ENCODE measurements at places on chromosomes 3 and 15.

DNA sequence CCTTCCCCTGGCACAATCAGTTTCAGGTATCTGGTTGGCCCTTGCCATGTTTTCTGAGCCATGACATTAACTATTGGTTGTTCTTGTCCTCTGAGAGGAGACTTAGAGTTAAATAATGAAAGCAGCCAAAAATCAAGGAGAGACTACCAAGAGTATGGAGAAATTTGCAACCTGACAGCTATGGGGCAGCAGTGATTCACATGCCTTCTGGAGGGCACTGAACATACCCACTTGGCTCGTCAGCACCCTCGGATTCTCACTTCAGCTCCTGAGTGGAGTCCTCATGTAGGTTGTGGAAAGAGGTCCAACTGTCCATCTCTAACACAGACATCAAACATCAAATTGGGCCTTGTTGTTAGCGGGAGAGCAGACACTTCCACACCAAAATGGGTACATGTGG lies 265.6 kb downstream of the EBLN2 start:
- DNase-seq = no peak

DNA sequence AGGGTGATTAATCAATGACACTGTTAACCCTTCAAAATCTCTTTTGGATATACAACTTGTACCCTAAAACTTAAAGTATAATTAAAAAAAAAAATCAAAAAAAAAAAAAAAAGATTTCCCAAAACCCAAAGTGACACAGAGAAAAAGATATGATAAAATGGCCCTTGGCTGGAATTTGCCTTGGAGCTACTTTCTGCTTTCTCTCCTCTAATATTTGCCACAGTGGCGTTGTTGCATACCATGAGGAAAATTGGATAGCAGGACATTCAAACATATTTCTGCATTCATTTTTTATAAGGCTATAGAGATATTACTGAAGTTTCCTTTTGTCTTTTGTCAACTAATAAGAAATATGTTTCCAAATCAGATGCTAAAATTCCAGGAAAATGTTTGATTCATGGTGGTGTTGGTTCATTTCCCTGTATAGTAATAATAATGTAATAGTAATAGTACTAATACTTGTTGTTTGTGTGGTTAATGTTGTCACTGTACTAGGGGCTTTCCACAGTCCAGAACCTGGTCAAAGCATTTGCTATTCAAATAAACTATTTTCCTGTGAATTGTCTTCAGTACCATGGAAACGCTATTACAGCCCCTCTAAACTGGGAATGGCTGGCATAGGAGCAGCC lies 441.3 kb upstream of the THBS1 start:
- DNase-seq = no peak

DNA sequence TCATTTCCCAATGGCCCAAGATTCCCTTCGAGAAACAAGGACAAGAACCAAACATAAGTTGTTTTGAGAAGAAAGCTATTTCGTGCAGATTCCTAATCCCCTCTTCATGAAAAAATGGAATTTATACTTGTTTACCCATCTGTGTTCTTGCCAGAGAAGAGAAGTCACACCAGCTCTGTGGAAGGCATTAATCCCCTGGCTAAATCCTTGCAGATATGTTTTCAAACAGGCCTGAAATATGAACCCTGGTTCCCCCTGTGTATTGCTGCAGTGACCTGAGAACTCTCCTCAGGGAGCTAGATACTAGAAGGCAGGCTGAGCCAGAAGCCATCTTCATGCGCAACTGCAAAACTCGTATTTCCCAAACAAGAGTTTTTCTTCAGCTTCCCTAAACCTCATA lies 337.7 kb downstream of the NEK10 start:
- DNase-seq = no peak

DNA sequence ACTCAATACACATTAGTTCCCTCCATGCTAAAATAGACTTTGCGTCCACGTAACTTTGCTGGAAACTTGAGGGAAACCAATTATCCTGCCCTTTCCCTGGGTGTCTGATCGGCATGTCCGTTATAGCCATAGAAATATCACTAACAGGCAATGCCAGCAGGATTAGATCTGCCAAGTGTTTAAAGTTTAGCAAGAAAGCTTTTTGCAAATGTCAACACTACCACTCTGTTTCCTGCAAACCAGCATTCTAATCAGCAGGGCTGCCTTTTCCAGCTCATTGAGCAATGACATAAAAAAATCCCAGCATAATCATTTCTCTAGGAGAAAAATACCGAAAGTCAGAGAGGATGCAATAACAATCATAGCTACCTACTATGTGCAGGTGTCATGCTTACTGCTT lies 60.9 kb downstream of the NOX5 start:
- no peak for DNase-seq

DNA sequence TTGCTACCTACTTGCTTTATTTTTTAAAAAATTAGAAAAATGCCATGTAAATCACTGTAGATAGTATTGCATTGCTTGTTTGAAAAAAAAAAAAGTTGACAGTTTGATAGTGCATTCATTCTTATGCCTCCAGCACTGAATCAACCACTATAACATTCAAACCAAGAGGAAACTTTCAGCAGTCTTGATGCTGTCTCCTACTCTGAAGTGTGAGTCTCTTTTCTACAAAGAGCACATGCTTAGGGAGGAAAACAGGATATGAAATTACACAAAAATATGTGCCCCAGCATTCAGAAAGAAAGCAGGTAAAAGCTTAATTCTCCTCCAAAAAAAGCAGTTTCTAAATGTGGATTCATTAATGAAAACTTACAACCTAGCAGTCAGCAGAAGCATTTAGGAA lies 78.3 kb downstream of the ZBTB20 start:
- no peak for DNase-seq

DNA sequence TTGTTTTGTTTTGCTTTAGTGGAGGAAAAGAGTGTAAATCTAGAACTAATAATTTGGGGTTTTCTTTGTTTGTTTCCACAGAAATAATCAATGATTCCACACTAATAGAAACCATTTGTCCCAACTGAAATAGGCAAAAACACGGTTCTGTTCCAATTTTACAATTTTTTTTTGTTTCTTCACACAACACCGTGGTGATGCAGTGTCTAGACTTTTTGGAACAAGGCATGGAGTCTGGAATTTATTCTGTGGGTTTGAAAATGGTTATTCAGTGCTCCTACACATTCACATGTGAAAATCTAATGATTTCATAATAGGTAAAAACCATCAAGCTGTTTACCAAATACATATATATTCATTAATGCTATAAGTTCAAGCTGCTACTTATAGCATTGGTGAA lies 629.0 kb upstream of the TGFBR2 start:
- DNase-seq = no peak

DNA sequence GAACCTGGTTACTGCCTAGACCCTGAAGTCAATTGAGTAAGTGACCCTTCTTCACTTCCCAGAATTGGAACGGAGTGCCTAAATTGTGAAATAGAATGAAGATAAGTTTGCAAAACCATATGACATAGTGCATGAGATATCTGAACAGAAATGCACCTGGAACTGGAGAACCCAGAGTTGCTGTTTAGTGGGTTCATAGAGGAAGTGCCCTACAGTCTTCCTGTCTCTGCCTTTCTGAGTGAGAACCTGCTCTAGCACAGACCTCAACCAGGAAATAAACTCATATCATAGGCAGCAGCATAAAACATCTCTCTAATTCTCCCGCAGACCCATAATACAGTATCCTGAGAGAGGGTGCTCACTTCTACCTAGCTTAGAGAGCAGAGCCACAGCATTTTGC lies 82.9 kb downstream of the EOMES start:
- peak; percentile 14 for DNase-seq

Data from effector memory CD8-positive, alpha-beta T cell (primary cell).